Kidney (tissue), 22 donors: ENCODE measurements at places on chromosomes 1 and 21. TPM values are rescaled to one million over a fixed set of nuclear protein-coding genes. Genes with fewer than 3 reads are reported as not detected.

DNA sequence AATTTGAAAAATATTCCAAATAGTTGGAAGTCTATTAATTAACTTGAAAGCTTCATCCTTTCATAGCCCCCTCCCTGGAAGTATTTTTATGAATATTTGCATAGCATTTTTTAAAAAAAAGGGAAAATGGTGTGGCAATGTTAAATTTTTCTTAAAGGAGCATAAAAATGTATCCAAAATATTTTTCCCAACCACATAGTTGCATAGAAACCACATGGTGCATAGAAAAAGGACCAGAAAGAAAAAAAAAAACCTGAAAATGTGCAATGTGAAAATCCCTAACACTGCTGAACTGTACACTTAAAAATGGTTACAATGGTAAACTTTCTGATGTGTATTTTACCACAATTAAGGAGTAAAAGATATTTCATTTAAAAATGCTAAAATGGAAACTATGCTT is 8.0 kb downstream of the C1orf167 start:
- no peak for DNase-seq

- no peak for DNase-seq
These were observed 7.3 kb upstream of the SLC35D1 start for GRCh38 chr1:67061266-67061665.

GRCh38 chr1:2232255-2232915 is 4.3 kb downstream of the SKI start:
- no peak for DNase-seq

- DNase-seq = no peak
These were observed 5.9 kb upstream of the FCGR2A start for GRCh38 chr1:161499099-161500039.

DNA sequence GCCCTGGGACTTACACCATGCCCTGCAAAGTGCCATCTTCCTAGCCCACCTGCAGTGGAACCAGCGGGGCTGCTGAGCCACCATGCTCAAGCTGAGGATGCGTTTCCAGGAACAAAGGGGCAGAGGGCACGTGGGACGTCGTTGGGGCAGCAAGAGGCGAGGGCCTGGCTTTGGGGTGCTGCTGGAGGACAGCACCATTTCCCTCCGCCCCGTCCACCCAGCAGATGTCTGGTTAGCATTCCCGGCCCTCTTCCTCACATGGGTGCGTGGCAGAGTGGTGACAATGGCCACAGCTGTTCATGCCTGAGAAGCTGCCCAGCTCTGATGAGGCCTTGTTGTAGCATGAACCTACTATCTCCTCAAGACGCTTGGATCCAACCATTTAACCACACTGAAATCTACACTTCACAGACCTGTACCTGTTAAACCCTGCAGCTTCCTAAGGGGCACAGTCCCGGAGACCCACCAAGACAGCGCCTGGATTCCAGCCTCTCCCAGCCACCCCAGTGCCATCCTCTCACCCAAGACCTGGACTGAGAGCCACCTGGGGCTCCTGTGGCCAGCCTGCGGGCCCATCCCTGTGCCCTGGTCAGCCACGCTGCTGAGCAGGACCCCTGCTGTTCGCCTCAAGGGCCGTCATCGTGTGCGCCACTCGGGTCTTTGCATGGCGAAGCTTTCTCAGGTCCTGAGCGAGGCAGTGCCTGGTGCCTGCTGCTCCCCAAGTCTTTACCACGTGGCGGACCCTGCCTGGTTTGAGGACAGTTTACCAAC is 33.2 kb downstream of the SLC45A1 start:
- no peak for DNase-seq

GRCh38 chr1:188433425-188433824 is 1604.7 kb downstream of the PLA2G4A start:
- DNase-seq = no peak

- no peak for DNase-seq
These were observed 128.4 kb downstream of the NTMT2 start for GRCh38 chr1:170274131-170274501.

DNA sequence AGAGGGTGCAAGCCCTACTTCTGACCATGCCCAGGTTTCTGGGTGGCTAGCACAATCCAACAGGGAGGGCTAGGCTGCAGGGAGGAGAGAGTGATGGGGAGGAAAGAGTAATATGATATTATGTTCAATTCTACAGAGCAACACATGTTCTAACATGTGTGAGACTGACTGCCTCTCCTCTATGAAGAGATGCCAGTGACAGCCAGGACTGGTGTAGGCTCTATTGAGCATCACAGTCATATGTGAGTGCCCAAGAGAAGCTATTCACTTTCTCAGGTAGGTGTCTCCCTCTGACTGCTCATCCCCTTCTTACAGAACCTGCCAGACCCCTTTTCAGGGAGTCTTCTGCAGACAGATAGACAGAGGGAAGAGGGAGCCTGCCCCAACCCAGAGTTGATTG is 446.1 kb downstream of the SIPA1L2 start:
- DNase-seq = no peak

- no peak for DNase-seq
These were observed 87.6 kb downstream of the NENF start for GRCh38 chr1:212520299-212520698.

The ERVH48-1 gene
- not detected for polyA plus RNA-seq

The PPIH gene
- 40.7 TPM for polyA plus RNA-seq

The TTC22 gene
- polyA plus RNA-seq = 9.6 TPM

The C1orf198 gene
- 15.4 TPM for polyA plus RNA-seq

The SLC1A7 gene
- polyA plus RNA-seq = 1.0 TPM
